ENCODE measurements at places on chromosomes 1 and 21. TPM values are rescaled to one million over a fixed set of nuclear protein-coding genes. Genes with fewer than 3 reads are reported as not detected.

PLA2G2D gene
- total RNA-seq, result not detected

GUCA2B gene
- total RNA-seq, result not detected

MEGF6 gene
- total RNA-seq, result 16.2 TPM

SYT2 gene
- total RNA-seq, result not detected

SYPL2 gene
- total RNA-seq, result 0.05 TPM

LCA5L gene
- 0.07 TPM for total RNA-seq

SLAMF8 gene
- not detected for total RNA-seq

SELENON gene
- total RNA-seq, result 81.0 TPM

RPE65 gene
- not detected for total RNA-seq

SLC19A2 gene
- total RNA-seq, result 6.2 TPM
